ENCODE measurements at places on chromosomes 1 and 21.

- DNase-seq = no peak
These were observed 12.4 kb downstream of the SELL start for GRCh38 chr1:169698976-169699375.

DNA sequence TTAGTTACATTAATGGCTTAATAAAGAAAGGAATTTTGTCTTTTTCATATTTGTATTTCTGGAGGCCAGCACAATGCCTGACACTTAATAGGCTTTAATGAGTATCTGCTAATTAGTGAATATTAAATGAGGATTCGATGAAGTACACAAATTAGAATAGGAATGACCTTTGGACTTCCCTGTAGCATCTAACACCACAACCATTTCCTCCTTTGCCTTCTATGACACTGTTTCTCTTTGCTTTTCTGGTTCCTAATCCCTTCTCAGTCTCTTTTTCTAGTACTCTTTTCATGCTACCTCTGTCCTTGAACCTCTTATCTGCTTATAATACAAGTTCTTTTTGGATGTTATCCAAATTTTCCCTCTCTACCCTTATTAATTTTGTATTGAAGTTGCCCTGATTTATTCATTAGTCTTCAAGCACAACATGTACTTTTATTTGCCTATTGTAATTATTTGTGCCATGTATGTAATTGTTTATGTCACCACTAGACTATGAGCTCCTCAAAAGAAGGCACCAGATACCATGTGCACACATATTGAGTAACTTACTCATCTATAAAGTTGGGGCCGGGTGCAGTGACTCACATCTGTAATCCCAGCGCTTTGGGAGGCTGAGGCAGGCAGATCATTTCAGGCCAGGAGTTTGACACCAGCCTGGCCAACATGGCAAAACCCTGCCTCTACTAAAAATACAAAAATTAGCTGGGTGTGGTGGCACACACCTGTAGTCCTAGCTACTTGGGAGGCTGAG is 23.8 kb downstream of the RPS27 start:
- peak; percentile 15 for DNase-seq

DNA sequence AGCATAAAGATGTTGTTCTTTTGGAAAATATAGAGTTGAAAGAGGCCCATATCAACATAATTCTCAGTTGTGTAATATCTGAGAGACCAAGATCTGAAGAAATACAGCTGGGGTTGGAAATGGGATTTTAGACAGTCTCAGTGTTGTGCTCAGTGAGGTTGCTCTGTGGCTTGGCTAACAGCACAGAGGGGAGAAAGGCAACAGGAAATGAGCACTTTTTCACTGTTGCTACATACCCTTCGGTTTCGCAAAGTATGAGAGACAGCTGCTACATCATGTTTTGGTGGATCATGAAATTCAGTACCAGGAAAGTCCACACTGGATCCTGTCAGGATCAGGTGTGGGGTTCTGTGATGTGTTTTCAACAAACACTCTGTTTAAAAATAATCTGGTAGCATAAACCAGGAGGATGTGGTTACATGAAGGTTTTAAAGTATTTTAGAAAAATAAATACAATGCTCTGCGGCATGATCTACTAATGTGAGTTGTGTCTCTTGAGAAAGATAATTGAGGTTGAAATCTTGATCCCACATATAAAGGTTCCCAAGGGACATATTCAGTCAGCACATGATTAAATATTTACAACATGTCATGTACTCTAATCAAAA is 7.0 kb upstream of the GPR88 start:
- no peak for DNase-seq

- DNase-seq = no peak
These were observed 845.4 kb upstream of the ADAMTS5 start for GRCh38 chr21:27812279-27812678.

GRCh38 chr1:21261551-21262292 is 28.5 kb downstream of the ECE1 start:
- peak; percentile 80 for DNase-seq

- DNase-seq = peak; percentile 47
These were observed 10.8 kb downstream of the ADAMTSL4 start for GRCh38 chr1:150560011-150560438.

DNA sequence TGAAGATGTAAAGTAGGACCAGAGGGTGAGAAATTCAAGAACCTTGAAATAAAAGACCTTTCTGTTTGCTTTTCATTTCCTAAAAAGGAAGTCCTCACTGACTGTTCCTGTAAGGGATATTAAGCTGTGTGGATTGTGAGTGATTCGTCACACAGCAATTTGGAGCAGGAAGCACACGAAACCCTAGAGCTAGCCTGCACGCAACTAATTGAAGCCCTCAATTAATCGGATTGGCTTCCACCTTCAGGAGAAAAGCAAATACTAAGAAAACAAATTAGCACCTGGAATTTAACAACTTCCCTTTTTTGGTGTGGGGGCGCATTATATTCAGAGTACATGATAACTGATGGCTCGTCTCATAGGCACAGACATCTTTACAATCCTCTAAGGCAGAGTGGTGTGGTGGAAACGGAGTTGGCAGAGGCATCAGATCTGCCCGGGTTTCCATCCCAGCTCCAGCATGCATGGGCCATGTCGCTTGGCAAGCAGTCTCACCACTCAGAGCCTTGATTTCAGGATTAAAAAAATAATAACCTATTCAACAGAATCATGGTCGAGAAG is 95.2 kb downstream of the KCNJ15 start:
- DNase-seq = peak; percentile 62

- DNase-seq = no peak
These were observed 3.4 kb downstream of the AGT start for GRCh38 chr1:230710543-230710904.

DNA sequence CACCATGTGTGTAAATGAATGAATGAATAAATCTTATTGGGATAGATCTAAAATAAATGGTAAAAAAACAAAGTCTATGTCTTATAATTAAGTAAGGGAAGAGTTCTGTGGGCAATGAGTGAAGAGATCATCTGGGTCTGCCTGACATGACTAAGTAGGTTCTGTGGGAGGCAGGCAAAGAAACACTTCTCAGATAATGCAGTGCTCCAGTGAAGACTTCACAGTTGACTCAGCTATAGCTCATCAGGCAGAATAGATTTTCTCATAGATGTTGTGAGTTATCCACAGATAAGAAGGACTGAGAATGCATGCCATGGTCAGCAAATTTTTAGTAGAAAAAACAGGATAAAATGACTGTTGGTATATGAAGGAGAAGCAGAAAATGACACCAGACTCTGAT is 12.4 kb downstream of the KRTAP22-2 start:
- no peak for DNase-seq

GRCh38 chr1:11681071-11681771 is at the start of gene MAD2L2:
MAD2L2 (minus strand) TSS chr1:11681148; CDS start chr1:11680601, 547 bp downstream.
- peak; percentile 89 for DNase-seq

DNA sequence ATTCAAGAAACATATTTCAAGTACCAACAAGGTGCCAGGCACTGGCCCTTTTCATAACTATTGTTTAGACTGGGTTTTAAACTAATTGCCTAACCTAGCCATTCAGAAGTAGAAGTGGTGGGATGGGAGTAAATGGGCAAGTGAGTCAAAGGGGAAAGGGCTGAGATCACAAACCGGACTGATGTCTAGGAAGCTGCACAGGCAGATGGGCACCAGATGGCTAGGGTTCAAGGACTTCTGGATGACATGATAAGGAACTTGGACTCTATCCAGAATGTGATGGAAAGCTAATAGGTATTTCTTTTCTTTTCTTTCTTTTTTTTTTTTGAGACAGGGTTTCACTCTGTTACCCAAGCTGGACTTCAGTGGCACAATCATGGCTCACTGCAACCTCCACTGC is 46.6 kb downstream of the LYST start:
- no peak for DNase-seq

DNA sequence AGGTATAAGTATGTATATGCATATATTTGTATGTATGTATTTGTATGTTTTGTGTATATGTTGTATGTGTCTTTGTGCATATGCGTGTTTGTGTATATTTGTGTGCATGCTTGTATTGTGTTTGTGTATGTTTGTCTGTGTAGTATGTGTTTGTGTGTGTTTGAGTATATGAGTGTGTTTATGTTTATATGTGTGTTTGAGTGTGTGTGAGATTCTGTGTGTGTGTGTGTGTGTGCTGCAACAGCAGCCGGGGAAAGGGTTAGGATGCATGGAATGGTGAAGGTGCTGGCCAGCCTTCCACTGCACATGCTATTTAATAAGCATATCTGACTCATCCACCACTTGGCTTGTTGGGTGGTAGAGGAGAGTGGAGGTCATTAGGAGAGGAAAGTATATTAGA is 46.6 kb upstream of the RAB4A start:
- DNase-seq = peak; percentile 53

DNA sequence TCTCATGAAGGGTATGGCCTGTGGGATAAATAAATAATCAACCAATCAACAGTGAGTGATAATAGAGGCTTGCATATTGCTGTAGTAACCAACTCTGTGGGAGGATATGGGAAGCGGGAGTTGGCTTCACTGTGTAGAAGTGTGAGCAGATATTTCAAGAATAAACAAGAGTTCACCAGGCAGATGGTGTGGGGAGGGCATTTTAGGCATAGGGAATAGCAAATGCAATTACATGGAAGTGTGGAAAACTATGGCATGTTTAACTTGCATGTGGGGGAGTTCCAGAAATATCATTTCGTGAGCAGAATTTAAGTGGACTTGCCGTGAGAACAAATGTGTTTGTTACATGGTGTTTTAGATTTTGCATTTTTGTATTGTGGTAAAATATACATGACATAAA is 95.2 kb downstream of the SPATA46 start:
- DNase-seq = no peak

GRCh38 chr1:182565537-182565936 is 23.5 kb downstream of the RNASEL start:
- no peak for DNase-seq

- DNase-seq = no peak
These were observed 273.6 kb upstream of the LRRC7 start for GRCh38 chr1:69294171-69294570.

Measured in RWPE1 (cell line).